ENCODE measurements at places on chromosomes 4 and X.
A peak's percentile ranks its signal among the peaks of the same experiment; 100 is the strongest.

- peak; percentile 57 for DNase-seq
These were observed at the start of gene RTL3 for GRCh38 chrX:78658845-78659744. Gene RTL3 (minus strand): TSS chrX:78659328. CDS start chrX:78658420, 908 bp downstream.

DNA sequence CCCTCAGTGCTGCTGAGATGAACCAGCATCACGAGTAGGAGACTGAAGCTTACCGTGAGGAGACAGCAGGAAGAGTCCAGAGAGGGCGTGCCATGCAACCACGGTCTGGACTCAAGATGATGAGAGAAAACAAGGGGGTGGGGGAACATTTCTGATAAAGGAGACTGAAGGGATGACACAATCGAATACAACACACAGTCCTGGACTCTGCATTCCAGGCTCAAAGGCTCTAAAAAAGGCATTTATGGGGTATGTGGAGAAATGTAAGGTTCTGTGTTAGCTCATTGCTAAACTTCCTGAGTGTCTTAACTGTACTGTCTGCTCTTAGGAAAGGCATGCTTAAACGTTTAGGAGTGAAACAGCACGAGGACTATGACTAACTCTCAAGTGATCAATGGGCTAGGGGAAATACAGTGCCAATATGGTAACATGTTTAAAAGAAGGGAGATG lies 20.6 kb upstream of the IRAK1 start:
- peak; percentile 56 for DNase-seq

- DNase-seq = no peak
These were observed 23.9 kb upstream of the TMSB4X start for GRCh38 chrX:12950851-12951594.

DNA sequence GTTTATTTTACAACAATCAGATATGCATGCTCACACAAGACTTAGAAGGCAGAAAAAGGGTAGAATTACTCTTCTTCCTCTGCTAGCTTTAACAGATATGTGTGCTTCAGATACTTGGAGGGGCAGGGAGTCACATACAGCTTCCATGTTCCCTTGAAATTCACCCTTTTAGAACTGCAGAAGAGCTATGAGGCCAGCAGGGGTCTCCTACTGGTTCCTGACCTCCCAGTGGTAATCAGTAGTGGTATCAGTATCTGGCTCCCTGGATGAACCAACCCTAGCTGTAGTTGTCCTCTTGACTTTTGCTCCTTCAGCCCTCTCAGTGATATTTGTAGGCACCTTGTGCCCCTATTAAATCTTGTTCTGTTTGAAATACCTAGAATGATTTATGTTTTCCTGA lies 81.5 kb downstream of the RCHY1 start:
- DNase-seq = no peak

- no peak for DNase-seq
These were observed 199.3 kb upstream of the GRID2 start for GRCh38 chr4:92104506-92104905.

DNA sequence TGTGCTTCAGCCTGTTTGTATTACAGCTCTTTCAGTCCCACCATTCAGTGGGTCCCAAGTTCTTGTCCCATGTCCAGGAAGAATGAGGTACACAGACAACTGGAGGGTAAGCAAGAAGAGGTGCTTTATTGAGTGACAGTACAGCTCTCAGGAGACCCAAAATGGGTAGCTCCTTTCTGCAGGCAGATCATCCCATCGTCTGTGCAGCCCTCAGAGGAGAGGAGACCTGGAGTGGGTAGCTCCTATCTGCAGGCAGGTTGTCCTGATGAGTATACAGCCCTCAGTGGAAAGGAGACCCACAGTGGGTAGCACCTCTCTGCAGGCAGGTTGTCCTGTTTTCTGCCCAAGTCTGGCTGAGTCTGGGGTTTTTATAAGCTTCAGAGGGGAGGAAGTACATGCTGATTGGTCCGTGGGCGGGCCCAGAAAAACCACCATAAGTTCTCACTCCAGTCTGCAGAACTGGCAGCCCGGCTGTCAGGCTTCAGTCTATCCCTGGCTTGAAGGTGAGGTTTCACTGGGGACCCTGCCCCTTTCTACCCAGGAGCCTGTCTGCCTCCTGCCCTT lies 18.0 kb downstream of the GRK4 start:
- DNase-seq = no peak

- peak; percentile 46 for DNase-seq
These were observed 134.2 kb downstream of the CHIC2 start for GRCh38 chr4:53929955-53930798.

DNA sequence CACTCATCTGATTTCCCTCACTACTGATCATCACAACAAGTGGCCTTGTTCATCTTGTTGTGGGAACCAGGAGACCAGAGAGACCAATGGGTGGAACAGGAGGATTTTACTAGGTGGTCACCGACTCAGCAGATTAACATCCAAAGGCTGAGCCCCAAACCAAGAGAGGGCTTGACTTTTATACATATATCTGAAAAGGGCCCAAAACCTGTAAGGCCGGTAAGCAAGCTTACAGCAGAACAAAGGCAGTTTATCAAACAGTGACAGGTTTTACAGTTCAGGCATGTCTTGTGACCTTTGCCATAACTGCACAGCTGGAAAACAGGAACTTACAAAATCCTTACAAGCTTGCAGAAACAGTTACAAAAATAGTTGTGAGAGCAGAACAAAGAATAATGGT lies 195.9 kb downstream of the OR13H1 start:
- no peak for DNase-seq

DNA sequence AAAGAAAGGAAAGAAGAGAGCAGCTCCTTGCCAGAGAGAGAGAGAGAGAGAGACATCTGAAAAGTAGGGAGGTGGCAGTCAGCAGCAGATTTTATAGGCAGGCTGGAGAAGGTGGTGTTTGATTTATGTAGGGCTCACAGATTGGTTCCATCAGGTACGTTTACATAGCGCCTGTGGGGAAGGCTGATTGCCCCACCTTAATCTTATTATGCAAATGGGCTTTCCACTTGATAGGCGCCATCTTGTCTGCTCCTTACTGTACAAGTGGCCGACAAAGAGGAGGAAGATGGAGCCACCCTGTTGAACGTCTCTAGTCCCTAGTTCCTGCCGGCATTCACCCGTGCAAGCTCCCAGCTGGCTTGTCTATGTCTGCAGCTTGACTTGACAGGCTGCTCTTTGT lies 49.1 kb upstream of the DHRSX start:
- no peak for DNase-seq

DNA sequence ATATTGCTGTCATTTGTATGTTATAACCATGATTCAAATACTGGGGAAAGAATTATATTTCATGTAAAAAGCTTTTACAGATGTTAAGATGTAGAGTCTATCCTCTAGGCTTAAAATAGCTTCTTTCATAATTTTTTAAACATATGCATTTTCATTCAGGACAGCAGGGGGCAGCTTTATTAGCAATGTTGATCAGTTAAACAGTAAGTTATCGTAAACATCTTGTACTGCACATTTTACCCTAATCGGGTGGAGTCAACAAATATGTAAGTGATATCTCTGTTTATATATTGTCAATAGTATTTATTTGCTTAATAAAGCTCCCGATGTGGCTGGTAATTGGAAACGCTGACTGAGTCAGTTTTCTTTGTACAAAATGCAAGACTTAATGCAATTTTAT lies 142.5 kb upstream of the MED14 start:
- DNase-seq = no peak

DNA sequence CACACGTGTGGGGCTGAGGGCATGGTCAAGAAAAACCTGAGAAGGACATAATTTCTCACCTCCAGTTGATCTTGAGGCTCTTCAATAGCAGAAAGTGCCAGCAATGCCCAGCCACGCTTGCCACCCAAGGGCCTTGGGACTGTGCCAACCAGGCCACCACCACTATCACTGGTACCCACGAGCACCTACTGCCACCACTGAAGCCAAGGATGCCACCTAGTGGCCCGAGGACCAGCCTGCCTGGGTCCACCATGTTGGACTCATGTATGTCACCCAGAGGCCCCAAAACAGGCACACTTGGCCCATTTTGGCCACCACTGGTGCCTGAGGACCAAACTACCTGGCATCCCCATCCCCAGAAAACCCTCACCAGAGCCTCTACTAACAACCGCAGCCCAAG lies 191.8 kb downstream of the ADAM29 start:
- DNase-seq = no peak

DNA sequence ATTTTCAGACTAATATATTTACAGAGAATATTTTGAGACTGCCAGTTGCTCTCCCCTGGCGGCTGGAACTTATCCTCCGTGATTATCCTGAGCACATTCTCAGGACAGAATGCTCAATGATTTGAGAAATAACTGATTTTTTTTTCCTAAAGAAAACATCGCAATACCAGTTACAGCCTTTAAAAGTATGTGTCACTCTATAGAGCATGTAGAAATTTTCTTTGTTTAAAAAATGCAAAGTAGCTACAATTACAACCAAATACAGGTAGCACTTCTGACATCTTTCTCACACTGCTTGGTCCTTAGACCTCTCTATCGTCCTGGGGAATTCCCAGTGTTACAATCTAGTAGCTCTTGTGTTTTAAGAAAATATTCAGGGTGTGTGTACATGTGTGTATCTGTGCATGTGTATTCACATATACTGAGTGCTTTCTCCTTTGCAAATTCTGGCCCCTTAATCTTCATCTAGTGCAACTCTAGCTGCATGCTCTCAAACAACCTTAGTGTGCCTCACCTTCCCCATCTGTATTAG lies 13.8 kb downstream of the APBB2 start:
- no peak for DNase-seq

GRCh38 chr4:3114377-3114776 lies 39.9 kb downstream of the HTT start:
- DNase-seq = no peak

DNA sequence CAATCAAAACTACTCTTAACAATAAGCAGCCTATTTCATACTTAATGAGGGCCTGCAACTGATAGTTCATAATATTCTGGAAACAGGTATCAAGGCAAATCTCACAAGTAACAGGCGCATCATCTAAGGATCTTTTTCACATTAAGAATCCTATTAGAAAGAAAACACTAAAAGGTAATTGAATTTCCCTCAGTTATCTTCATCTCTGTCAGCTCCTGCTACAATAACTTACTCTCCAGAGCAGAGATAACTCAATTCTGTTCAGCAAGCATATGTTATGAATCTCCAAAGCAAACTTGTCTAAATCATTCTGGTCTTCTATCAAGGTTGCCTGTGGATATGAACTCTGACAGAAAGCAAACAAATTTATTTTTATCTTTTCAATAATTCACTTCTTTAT lies 126.1 kb downstream of the MAB21L2 start:
- DNase-seq = no peak

DNA sequence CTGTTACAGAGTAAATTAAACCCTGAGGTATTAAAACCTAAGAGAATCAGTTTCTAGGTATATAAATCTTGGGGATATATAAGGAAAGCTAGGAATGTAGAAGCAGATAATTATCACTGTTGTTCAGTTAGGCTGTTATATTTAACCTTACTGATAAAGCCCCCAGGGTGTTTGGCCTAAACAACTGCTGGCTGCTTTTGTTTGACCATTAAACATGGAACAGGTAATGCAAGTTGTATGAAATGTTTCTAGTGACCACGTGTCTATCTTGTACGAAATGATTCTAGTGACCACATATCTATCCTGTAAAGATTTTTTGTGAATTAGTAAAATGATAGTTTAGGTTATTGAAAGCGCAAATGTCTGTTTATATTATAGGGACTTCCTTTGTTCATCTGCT lies 52.6 kb downstream of the SGMS2 start:
- DNase-seq = no peak

- no peak for DNase-seq
These were observed 486.0 kb downstream of the GRID2 start for GRCh38 chr4:92789741-92790140.

DNA sequence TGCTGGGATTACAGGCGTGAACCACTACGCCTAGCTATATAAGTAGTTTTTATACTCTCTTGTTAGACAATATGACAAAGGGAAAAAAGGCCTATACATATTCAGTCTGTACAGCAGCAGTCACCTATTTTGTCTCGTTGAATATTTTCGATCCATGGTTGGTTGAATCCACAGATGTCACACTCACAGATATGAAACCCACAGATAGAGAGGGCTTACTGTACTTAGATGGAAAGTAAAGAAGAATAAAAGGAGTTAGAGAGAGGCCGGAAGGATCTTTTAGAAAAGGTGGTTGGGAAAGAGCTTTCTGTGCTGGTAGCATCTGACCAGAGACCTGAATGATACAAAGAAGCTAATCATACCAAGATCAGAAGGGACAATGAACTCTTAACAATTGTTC lies 38.3 kb upstream of the SPINK2 start:
- DNase-seq = no peak

DNA sequence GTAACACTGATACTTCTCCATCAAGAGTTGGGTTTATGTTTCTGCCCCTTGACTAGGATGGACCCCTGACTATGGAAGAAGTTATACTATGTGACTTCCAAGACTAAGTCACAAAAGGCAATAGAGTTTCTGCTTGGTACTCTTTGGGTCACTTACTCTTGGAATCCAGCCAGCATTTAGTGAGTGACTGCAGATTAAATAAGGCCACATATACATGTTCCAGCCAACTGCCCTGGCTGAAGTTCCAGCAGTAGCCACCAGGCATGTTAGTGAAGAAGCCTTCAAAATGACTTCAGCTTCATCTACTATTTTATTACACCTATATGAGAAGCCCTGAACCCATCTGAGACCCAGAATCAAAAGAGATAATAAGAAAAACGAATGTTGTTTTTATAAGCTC lies 524.0 kb downstream of the DMD start:
- no peak for DNase-seq

- no peak for DNase-seq
These were observed 92.4 kb downstream of the NEUROG2 start for GRCh38 chr4:112423591-112423990.

- DNase-seq = no peak
These were observed 457 bp upstream of the RAB9A start for GRCh38 chrX:13688384-13688957.

- DNase-seq = peak; percentile 78
These were observed 113.0 kb upstream of the SH3RF1 start for GRCh38 chr4:169383724-169384123.
